ENCODE measurements at places on chromosomes 4 and X. TPM values are rescaled to one million over a fixed set of nuclear protein-coding genes. Genes with fewer than 3 reads are reported as not detected.

The SUPT20HL1 gene
- not detected for total RNA-seq

The OPRPN gene
- 0.52 TPM for total RNA-seq

The RPL9 gene
- 4,269 TPM for total RNA-seq

The MUC7 gene
- not detected for total RNA-seq

The ARMCX2 gene
- total RNA-seq: 0.94 TPM

The UNC5C gene
- total RNA-seq: not detected

The HHIP gene
- not detected for total RNA-seq

The GLRB gene
- not detected for total RNA-seq

The ITIH6 gene
- not detected for total RNA-seq

The CLDN34 gene
- total RNA-seq: not detected

The MAGEA11 gene
- not detected for total RNA-seq

The TMPRSS11A gene
- total RNA-seq: not detected

The IQSEC2 gene
- total RNA-seq: 4.4 TPM

The DMRTC1B gene
- total RNA-seq: 0.42 TPM

The SLC9B1 gene
- total RNA-seq: 3.4 TPM

The SMIM10L2A gene
- total RNA-seq: 0.31 TPM

The GALNT7 gene
- total RNA-seq: 11.4 TPM

The SUPT20HL2 gene
- total RNA-seq: not detected

The SOD3 gene
- total RNA-seq: not detected

The BRS3 gene
- not detected for total RNA-seq

The PAGE2 gene
- total RNA-seq: not detected

The SLC9A7 gene
- 12.5 TPM for total RNA-seq

The ABLIM2 gene
- total RNA-seq: 0.63 TPM

The TMSB15A gene
- 0.63 TPM for total RNA-seq

The MAGEB10 gene
- total RNA-seq: not detected

The HELT gene
- not detected for total RNA-seq

The OTC gene
- total RNA-seq: not detected

The DUSP21 gene
- not detected for total RNA-seq

The ZFYVE28 gene
- total RNA-seq: 8.9 TPM

The LRIT3 gene
- total RNA-seq: under 0.01 TPM

The CCSER1 gene
- total RNA-seq: 7.9 TPM

The BTK gene
- total RNA-seq: 33.1 TPM

The SMAD1 gene
- total RNA-seq: 2.1 TPM

The SAGE1 gene
- total RNA-seq: not detected

The EFHC2 gene
- 6.1 TPM for total RNA-seq

The CHST7 gene
- total RNA-seq: 24.7 TPM

The GABRG1 gene
- not detected for total RNA-seq

The ZNF141 gene
- 28.8 TPM for total RNA-seq

The ARHGAP36 gene
- not detected for total RNA-seq

The MID1 gene
- total RNA-seq: under 0.01 TPM

The TMEM192 gene
- 9.7 TPM for total RNA-seq

The HS6ST2 gene
- total RNA-seq: not detected

The CABS1 gene
- not detected for total RNA-seq

All from mononuclear cell (primary cell).